Skin of body (tissue), 3 donors: ENCODE measurements at places on chromosomes 6 and 20. TPM values are rescaled to one million over a fixed set of nuclear protein-coding genes. Genes with fewer than 3 reads are reported as not detected.

The NQO2 gene
- 8.7 TPM for total RNA-seq

The MCHR2 gene
- total RNA-seq, result not detected

The CALHM6 gene
- total RNA-seq, result 3.4 TPM

The PRR18 gene
- total RNA-seq, result 0.20 TPM

The SCGN gene
- total RNA-seq, result 0.89 TPM

The GNRH2 gene
- not detected for total RNA-seq

The MRPS10 gene
- 33.0 TPM for total RNA-seq

The SNRPB2 gene
- total RNA-seq, result 40.4 TPM

The CLDN20 gene
- 0.30 TPM for total RNA-seq

The CST5 gene
- total RNA-seq, result not detected

The UTRN gene
- 199 TPM for total RNA-seq

The CCN2 gene
- total RNA-seq, result 83.1 TPM

The TDP2 gene
- 27.1 TPM for total RNA-seq

The FERMT1 gene
- total RNA-seq, result 8.2 TPM

The NHSL1 gene
- total RNA-seq, result 21.6 TPM

The COL11A2 gene
- total RNA-seq, result 1.4 TPM

The TCF15 gene
- 0.49 TPM for total RNA-seq

The RAET1L gene
- 2.8 TPM for total RNA-seq
